ENCODE measurements at places on chromosomes 1 and 21.

GRCh38 chr1:233097959-233098580 lies 147.7 kb downstream of the NTPCR start:
- DNase-seq: no peak

DNA sequence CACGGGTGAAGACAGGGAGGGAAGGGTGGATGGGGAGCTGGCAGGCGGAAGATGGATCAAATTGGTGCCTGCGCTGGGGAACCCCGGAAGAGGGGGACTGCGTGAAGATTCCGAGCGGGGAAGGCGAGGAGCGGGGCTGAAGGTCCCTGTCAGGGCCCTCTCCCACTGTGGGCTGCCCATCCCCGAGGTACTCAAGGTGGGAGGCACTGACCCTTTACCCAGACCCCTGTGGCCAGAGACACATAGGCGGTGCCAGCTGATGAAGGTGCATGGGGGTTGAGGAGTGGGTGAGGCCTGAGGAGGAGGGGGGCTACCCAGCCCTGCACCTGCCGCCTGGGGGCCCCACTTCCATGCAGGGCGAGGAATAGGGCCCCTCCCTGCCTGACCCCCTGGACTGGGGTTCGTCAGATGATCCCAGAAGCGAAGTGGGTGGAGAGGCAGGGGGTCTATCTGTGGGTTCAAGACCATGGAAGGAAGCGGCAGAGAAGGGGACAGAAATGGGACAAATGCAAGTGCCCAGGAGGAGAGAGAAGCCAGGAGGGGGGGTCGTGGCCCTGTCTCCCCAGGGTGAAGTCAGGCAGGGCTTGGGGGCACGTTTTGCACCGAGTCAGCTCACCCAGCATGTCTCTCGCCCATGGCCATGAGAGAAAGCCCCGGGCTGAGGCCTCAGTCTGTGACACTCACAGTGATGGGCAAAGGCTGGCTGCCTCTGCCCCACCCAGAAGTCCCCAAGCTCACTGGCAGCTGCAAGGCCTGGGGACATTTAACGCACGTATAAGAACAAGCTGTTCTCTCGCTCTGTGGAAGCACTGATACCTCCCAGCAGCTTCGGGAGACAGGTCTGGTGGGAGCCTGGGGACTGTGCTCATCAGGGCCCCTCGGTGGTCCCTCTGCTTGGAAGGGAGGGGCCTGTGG lies 7.0 kb upstream of the MMEL1 start:
- DNase-seq: no peak

DNA sequence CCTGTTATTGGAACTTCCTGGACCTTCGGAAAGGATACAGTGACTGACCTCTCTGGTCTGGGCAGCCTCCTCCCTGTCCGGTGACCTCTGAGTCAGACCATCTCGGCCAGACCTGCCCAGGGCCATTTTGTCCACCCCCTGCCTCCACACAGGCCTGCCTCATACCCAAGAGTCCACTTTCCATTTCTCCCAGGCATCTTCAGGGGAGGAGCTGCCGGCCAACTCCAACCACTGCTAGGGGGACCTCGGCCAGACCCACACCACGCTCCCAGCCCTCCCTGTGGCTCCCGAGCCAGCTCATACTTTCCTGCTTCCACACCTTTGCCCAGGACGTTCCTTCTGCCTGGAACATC lies 29.5 kb upstream of the RUNX3 start:
- no peak for DNase-seq

DNA sequence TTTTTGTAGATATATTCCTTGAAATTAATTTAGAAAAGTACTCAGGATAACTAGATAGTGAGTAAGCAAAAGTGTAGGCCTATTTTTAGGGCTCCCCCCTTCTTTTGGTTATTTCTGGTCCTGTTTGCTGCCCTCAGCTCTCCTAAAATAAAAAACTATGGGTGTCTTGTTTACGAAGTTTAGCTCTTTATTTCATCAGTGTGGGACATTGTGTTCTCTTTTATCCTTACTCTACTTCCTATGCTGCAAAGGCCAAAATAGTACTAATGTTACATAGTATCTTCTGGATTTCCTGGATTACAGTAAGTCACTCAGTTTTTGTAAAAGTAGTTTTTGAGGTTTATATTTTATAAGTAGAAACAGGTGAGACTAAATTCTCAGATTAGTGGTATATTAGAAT lies 15.4 kb downstream of the CEP350 start:
- DNase-seq: no peak

DNA sequence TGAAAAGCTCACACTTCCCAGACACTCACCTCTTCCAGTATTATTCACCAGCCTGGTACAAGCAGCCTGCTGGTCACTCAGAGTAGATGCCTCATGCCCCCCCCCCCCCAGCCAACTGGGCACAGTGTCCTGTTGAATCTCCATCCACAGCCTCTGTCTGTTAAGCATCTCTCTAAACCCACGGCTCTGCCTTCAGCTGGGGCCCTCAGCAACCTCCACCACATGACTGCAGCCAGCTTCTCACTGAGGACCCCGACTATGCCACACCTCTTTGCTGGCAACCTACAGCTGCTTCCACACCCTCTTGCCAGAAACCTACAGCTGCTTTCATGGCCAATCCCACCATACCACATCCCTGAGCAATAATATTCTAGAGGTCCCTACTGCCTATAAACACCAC lies 113.1 kb downstream of the RHOU start:
- DNase-seq: no peak

GRCh38 chr1:6245086-6245868 lies 1.3 kb downstream of the HES3 start:
- peak; percentile 35 for DNase-seq

DNA sequence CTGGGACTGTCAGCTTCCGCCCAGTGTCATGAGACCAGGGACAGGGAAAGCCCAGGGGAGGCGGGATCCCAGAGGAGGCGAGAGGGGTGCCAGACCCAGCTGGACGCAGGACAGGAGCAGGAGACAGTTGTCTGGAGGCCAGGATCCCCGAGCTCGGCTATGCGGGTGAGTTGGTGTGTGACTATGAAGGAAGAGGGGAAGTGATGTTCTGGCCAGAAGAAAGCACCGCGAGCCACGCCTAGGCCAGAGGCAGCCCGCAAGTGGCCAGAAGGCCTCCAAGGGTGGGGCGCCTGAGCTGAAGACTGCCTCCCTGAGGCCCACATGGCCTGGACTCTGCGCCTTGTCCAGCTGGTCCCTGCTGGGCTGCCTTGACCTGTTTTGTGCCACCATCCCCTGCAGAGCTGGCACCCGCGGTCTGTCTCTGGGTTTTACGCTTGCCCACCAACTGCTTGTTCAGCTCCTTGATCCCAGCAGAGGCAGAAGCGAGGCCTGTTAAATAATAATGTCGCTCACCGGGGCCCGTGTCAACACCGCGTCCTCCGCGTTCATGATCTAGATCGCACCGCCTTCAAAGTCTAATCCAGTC lies 85.2 kb upstream of the ACTL8 start:
- no peak for DNase-seq
